ENCODE measurements at places on chromosomes 1 and 21. TPM values are rescaled to one million over a fixed set of nuclear protein-coding genes. Genes with fewer than 3 reads are reported as not detected.

GRCh38 chr1:207306603-207307002 is 14.9 kb upstream of the CD55 start:
- H3K27me3 ChIP-seq = peaks cover 6% of the 10 kb centered on the region
- H3K4me3 ChIP-seq = no peak overlapping the region
- H3K4me1 ChIP-seq = no peaks in the 10 kb centered on the region
- no peaks in the 10 kb centered on the region for H3K36me3 ChIP-seq
- H3K27ac ChIP-seq = no peak overlapping the region

DNA sequence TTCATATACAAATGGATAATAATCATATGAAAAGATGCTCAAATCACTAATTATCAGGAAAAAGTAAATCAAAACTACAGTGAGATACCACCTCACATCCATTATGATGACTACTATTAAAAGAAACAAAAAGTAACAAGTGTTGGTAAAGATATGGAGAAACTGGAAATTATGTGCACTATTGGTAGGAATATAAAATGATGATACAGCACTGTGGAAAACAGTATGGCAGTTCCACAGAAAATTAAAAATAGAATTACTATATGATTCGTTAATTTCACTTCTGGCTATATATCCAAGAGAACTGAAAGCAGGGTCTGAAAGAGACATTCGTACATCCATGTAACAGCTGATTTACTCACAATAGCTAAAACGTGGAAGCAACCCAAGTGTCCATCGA is 21.1 kb upstream of the ATP1A1 start:
- DNase-seq = no peak
- H3K36me3 ChIP-seq = no peaks in the 10 kb centered on the region
- H3K27ac ChIP-seq = peak overlapping the region; percentile 83
- peaks cover 53% of the 10 kb centered on the region for H3K4me1 ChIP-seq
- H3K4me3 ChIP-seq = no peak overlapping the region

- H3K36me3 ChIP-seq = no peaks in the 10 kb centered on the region
- no peaks in the 10 kb centered on the region for H3K4me1 ChIP-seq
- peak; percentile 82 for DNase-seq
- H3K27me3 ChIP-seq = no peaks in the 10 kb centered on the region
- H3K4me3 ChIP-seq = no peak overlapping the region
These were observed 42.5 kb upstream of the TMEM125 start for GRCh38 chr1:43227143-43227764.

DNA sequence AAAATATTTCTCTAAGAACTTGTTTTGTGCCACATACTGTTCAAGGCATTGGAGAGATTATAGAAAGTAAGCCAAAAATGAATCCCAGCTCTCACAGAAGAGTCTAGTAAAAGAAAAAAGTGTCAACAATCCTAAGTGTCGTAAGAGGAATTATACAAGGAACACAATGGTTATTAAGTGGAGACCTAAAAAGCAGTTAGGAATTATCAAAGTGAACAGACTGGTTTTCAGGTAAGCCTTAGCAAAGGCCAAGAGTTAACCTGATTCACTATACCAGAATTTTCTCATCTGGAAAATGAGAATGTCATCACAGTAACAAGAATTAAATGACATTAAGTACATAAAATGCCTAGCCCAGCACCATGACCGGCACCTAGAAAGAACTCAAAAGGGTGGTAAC is 15.6 kb downstream of the SERBP1 start:
- no peak overlapping the region for H3K27ac ChIP-seq
- H3K4me3 ChIP-seq = no peak overlapping the region
- no peaks in the 10 kb centered on the region for H3K27me3 ChIP-seq
- no peaks in the 10 kb centered on the region for H3K4me1 ChIP-seq
- DNase-seq = no peak
- H3K36me3 ChIP-seq = peaks cover 96% of the 10 kb centered on the region

GRCh38 chr21:28253338-28253737 is 739.3 kb downstream of the LTN1 start:
- peak; percentile 9 for DNase-seq
- H3K4me1 ChIP-seq = no peaks in the 10 kb centered on the region
- H3K4me3 ChIP-seq = no peak overlapping the region
- H3K36me3 ChIP-seq = no peaks in the 10 kb centered on the region
- no peaks in the 10 kb centered on the region for H3K27me3 ChIP-seq
- H3K27ac ChIP-seq = no peak overlapping the region

DNA sequence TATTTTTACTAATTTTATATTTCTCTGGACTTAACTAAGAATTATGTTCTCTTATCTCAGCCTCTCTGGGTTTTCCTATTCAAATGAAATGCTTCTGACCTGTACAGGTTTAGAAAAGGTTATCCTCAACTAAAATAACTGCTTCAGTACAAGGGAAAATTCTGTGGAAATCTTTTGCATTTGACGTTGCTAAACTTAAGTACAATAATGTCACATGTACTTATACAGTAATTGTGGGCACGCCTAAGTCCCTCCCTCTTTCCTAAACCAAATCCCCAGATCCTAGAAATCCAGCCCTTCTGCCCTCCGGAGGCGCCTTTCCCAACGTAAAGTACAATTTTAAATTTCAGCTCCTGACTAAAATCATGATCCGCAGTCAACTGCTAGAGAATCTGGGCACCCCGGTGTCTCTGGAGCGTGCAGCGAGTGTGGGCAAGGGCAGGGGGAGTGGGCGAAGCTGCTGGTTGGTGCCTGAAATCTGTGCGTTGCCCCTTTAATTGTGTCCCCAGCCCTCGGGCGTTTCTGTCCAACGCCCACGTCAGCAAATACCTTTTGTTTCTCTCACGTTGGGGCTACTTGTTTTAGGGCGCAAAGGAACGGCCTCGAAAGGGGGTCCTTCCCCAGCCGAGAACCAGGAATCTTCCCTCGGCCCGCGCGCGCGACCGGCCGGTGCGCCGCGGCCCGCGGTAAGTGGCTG is at the start of gene ZBTB8A:
TSS of gene ZBTB8A (plus strand) at position 541 of the 697 bp plus-strand sequence. CDS start 53,505 bp downstream, outside the sequence.
- H3K27ac ChIP-seq = no peak within 1 kb of the TSS
- DNase-seq = peak; percentile 79
- H3K4me3 ChIP-seq = peak within 1 kb of the TSS; percentile 51
- H3K36me3 ChIP-seq = no peaks in the 10 kb centered on the region
- no peaks in the 10 kb centered on the region for H3K4me1 ChIP-seq

- no peak for DNase-seq
- H3K4me3 ChIP-seq = no peak overlapping the region
- H3K27ac ChIP-seq = no peak overlapping the region
- no peaks in the 10 kb centered on the region for H3K4me1 ChIP-seq
- no peaks in the 10 kb centered on the region for H3K36me3 ChIP-seq
These were observed 118.8 kb downstream of the PTBP2 start for GRCh38 chr1:96840396-96840795.

- no peaks in the 10 kb centered on the region for H3K4me1 ChIP-seq
- H3K4me3 ChIP-seq = no peak overlapping the region
- no peak overlapping the region for H3K27ac ChIP-seq
- H3K27me3 ChIP-seq = no peaks in the 10 kb centered on the region
These were observed 2.3 kb upstream of the CLEC20A start for GRCh38 chr1:178498896-178499675.

DNA sequence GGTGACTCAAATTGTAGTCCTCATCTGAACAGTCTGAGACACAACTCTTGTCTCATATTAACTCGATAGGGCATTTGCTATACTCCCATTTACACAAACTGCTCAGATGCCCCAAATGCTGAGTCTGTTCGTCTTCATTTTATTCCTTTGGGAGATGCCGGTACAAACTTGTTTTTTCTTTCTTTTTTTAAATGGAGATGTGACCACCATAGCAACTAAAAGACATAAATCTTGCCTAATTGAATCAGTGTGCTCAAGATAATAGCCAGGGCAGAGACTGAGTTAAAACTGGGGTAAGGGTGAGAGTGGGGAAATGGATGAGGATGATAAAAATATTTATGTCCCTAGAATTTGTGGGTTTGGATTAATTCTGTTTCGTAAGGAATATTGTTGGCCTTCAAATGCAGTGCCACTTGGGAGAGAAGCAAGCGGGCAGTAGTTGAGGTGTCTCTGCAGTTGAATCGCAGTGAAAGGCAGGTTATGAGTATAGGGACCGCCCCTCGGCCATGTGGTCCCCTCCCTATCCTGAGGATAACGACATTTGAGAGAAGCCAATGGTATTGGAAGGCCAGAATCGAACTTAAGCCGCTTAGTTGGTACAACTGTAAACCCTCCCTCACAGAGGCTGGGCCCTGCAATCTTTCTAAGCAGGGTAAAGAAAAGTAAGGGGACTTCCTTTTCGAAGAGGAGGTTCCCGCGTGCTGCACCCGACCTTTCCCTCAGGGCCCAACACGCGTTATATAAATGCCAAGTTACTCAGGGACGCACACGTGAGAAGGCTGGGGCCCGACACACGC is 859 bp upstream of the LRRC8B start:
- peak overlapping the region; percentile 84 for H3K27ac ChIP-seq
- peak overlapping the region; percentile 91 for H3K4me3 ChIP-seq
- H3K36me3 ChIP-seq = no peaks in the 10 kb centered on the region
- no peaks in the 10 kb centered on the region for H3K27me3 ChIP-seq
- peaks cover 29% of the 10 kb centered on the region for H3K4me1 ChIP-seq
- peak; percentile 72 for DNase-seq

- H3K4me1 ChIP-seq = peaks cover 13% of the 10 kb centered on the region
- no peaks in the 10 kb centered on the region for H3K27me3 ChIP-seq
- DNase-seq = no peak
- peaks cover 3% of the 10 kb centered on the region for H3K36me3 ChIP-seq
- no peak overlapping the region for H3K27ac ChIP-seq
These were observed 1.9 kb downstream of the SLC25A44 start for GRCh38 chr1:156195853-156196252.

GRCh38 chr1:93878501-93878888 is 511 bp downstream of the DNTTIP2 start:
- peaks cover 20% of the 10 kb centered on the region for H3K4me1 ChIP-seq
- peak overlapping the region; percentile 89 for H3K4me3 ChIP-seq
- peaks cover 42% of the 10 kb centered on the region for H3K36me3 ChIP-seq
- peak overlapping the region; percentile 97 for H3K27ac ChIP-seq

- no peaks in the 10 kb centered on the region for H3K36me3 ChIP-seq
- no peak overlapping the region for H3K4me3 ChIP-seq
- no peak overlapping the region for H3K27ac ChIP-seq
- H3K27me3 ChIP-seq = no peaks in the 10 kb centered on the region
- no peak for DNase-seq
- peaks cover 14% of the 10 kb centered on the region for H3K4me1 ChIP-seq
These were observed 32.8 kb downstream of the C2CD2 start for GRCh38 chr21:41921021-41921420.

DNA sequence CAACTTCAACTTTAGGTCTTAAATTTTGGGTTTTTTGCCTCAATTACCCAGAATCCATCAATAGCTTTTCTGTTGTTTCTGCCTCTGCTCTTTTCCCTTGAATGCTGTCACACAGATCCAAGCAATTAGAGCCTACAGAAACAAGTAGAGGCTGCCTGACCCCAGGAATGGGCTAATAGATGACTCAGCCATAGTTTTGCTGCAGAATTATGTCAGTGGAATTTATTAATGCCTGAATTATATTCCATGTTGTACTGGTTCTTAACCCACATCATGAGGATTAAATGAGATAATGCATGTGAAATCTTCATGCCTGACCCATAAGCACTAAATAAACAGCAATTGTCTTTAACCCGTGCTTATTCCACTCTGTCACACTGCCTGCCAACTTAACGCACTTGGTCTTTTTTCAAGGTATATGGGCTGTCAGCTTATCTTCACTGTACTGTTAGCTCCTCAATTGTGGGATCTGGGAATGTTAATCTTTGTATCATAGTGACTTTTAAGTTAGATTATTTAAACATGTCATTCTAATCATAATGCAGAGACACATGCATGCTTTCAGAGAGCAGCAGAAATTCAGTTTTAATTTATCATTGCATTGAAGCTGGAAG is 213.3 kb downstream of the ROR1 start:
- no peaks in the 10 kb centered on the region for H3K36me3 ChIP-seq
- no peak overlapping the region for H3K27ac ChIP-seq
- H3K4me1 ChIP-seq = no peaks in the 10 kb centered on the region
- no peak overlapping the region for H3K4me3 ChIP-seq
- no peaks in the 10 kb centered on the region for H3K27me3 ChIP-seq

OR2G6 gene
- not detected for total RNA-seq

KIF26B gene
- not detected for total RNA-seq

TMCC2 gene
- total RNA-seq = 2.2 TPM

LY9 gene
- not detected for total RNA-seq

CACNA1S gene
- not detected for total RNA-seq

CD84 gene
- not detected for total RNA-seq

TSSK3 gene
- 3.9 TPM for total RNA-seq
